Pons (tissue), 1 donor: ENCODE measurements at places on chromosomes 7 and 10.

GRCh38 chr7:124323597-124323996, 290.7 kb upstream of the TMEM229A start:
- DNase-seq: no peak

- DNase-seq: no peak
These were observed 149.6 kb upstream of the PRPS1L1 start for GRCh38 chr7:18177129-18177814.

DNA sequence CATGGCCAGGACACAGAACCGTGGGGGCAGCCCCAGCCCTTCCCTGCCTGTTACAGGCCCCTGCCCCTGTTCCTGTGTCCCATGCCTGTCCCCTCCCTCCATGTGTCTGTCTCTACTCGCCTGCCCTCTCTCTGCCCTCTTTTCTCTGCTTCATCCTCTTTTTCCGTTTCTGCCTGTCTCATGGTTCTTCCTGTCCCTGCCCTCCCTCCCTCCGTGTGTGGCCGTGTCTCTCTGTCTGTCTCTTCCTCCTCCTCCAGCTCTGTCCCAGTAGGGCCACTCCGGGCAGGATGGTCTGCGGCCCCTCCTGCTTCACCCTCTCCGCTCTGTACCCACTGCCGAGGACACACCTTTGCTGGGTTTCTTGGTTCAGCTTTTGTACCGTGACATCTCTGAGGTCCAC, 137.4 kb downstream of the FAM53B start:
- no peak for DNase-seq

DNA sequence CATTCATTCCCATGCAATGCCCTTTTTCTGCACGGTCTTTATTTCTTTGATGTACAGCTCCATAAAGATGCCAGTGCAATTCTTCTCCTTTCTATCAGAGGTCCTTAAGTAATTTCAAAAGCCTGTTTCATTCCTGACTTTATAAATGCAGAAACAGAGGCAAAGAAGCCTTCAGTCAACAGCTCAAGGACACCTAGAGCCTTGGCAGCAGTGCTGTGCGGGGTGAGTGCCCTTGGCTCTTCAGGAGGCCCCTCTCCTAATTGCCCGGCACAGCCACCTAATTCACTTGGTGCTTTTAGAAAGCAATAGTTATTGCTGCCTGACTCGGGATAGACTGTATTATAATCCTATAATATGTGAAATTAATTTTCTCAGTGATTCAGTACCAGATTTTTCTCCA, 169.6 kb upstream of the KLF6 start:
- no peak for DNase-seq

DNA sequence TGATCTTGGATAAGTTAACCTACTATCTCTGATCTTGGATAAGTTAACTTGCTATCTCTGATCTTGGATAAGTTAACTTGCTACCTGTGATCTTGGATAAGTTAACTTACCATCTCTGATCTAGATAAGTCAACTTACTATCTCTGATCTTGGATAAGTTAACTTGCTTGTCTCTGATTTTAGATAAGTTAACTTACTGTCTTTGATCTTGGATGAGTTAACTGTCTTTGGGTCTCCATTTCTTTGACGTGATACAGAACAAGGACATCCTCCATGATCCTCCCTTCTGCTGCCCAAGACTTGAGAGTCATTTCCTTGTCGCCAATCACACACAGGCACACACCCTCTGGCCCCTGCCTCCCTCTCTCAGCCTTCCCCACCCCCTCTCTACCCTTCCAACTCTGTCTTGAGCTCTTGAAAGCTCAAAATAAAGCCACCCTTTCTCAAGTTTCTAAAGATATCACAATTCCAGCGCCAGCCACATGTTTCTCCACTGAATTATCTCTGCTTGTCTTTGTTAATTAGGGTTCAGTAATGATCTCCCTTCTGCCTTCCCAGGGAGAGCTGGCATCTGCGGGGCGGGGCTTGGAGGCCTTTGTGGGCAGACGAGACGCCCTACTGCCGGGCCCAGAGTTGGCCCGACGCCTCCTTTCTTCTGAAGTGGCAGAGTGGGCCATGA, 85.1 kb upstream of the GTF2I start:
- peak; percentile 9 for DNase-seq
